Stimulated activated CD4-positive, alpha-beta T cell treated with anti-CD3 and anti-CD28 coated beads, Interleukin-15, amount 100 ng/mL, for 24 hours (primary cell): ENCODE measurements at places on chromosomes 4 and X.

DNA sequence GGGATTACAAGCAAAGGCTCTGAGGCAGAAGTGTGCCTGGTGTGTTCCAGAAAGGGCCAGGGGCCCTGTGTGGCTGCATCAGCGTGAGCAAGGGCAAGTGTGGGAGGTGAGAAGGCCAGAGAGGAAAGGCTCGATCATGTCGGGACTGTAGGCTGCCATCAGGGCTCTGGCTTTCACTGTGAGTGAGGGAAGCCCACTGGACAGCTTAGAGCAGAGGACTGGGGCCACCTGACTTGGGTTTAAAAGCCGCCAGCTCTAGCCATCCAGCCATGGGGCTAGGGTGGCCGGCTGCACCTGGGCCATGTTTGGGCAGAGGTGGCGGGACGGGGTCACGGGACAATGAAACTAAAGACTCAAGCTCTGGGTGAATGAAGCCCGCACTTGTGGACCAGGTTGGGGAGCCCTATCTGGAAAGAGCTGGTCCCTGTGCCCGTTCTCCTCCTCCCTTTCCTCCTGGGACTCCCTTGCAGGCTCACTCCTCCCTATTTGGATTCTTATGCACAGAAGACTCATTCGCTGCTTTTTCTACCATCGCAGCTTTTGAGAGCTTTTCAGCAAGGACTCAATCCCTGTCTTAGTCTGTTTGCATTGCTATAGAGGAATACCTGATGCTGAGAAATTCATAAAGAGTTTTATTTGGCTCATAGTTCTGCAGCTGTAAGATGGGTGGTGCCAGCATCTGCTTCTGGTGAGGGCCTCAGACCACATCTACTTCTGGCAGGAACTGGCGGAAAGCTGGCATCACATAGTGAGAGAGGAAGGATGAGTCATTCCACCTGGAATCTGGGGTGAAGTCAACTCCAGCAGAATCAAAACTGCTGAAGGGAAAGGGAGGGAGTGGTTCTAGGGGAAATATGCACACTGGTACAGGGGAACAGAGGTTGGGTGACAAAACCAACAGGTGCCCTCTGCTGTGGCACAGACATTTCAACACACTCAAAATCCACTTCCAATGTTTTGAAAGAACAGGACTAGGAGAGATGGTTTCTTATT lies 15.3 kb downstream of the CTAG1B start:
- no peak for DNase-seq

GRCh38 chr4:141117935-141118334 lies 15.3 kb downstream of the RNF150 start:
- no peak for DNase-seq

GRCh38 chr4:105605493-105605892 lies 53.1 kb downstream of the ARHGEF38 start:
- DNase-seq: no peak

GRCh38 chrX:41868392-41868977 lies 54.9 kb downstream of the CASK start:
- no peak for DNase-seq

- peak; percentile 46 for DNase-seq
These were observed 123.4 kb downstream of the ASB9 start for GRCh38 chrX:15146515-15146914.

DNA sequence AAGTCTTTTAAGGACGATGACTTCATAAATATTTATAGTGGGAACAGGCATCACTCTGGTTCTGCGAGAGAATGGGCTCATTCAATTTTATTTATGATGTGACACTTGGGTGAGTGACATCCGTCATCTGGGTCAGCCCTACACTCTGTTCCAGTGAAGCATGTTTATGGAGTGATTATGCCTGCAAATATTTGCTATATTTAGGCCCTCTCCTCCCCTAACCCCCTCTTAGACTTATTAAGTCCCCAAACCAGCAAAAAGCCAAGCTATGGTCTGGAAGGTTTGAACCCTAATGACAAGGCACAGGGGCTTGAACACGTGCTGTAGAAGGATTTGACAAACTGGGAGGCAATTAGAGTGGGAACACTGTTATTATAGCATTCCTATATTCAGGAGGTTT lies 55.9 kb downstream of the C4orf51 start:
- no peak for DNase-seq

GRCh38 chr4:147510962-147511668 lies 30.2 kb downstream of the EDNRA start:
- no peak for DNase-seq

DNA sequence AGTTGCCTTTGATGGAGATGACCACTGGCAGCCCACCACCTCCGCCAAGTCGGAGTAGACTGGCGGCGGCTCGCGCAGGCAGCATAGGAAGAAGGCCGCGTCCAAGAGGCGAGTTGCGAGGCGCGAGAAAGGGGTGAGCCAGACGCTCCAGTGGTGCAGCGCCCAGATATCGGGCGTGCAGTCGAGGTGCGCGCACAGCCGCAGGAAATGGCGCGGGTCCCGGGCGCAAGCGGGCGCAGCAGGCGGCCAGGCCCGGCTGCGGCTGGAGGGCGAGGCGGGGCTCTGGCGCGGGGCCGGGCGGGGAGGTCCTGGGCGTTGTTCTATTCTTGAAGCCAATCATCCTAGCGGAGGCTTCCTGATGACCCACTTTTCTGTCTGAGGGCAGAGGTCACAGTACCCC lies 13.2 kb upstream of the PGRMC1 start:
- DNase-seq: no peak

- no peak for DNase-seq
These were observed 415.2 kb upstream of the HS3ST1 start for GRCh38 chr4:11843927-11844326.

- peak; percentile 2 for DNase-seq
These were observed at the start of gene ARHGAP6 for GRCh38 chrX:11665168-11666111. Gene ARHGAP6, minus strand, starts transcription at chrX:11665920. Its CDS starts 1,092 bp downstream, at chrX:11664828.

DNA sequence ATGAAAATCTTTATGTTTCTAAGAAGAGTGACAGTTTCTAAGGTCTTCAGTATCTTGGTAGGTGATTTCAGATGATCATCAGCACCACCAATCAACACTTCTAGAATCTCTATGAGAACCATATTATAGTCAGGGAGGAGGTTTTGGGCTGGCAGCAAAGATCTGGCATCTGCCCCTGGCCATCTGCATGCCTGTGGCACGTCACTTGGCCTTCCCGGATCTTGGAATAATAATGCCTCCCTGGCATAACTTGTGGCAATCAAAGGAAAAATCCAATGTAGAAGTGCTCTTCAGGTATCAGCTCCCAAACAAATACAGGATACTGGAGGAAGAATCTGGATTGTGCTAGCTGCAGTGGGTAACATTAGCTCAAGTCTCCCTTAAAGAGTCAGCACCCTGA lies 57.3 kb downstream of the RASL11B start:
- no peak for DNase-seq

GRCh38 chrX:9670136-9670814 lies 95.4 kb downstream of the GPR143 start:
- DNase-seq: no peak

- no peak for DNase-seq
These were observed 4.6 kb upstream of the RS1 start for GRCh38 chrX:18676470-18676869.

- DNase-seq: peak; percentile 70
These were observed 68.3 kb upstream of the DDX3X start for GRCh38 chrX:41265615-41266014.

DNA sequence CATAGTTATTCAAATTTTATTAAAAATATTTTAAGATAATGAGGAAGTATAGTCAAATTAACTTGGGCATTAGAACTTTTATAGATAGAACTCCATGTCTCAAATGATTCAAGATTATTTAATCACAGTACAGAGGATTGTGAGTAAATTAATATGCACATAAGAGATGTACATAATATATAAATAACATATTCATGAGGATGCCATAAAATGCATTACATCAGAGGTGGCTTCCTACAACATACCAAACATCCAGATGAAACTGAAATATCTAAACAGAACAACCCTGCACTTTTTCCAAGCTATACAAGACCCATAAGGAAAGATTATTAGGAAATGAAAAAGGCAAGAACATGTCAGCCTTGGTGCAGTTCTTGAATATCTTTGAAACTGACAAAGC lies 91.3 kb upstream of the NAP1L5 start:
- no peak for DNase-seq

DNA sequence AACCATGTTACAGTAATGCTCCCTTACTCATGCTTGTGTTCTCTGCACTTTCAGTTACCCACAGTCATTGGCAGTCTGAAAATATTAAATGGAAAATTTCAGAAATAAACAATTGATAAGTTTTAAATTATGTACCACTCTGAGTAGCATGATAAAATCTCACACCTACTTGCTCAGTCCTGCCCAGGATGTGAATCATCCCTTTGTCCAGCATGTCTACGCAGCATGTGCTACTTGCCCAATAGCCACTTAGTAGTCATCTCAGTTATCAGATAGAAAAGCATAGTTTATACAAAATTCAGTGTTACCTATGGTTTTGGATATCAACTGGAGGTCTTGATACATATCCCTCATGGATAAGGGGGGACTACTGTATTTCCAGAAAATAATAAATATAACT lies 577.1 kb downstream of the GALNTL6 start:
- DNase-seq: no peak

DNA sequence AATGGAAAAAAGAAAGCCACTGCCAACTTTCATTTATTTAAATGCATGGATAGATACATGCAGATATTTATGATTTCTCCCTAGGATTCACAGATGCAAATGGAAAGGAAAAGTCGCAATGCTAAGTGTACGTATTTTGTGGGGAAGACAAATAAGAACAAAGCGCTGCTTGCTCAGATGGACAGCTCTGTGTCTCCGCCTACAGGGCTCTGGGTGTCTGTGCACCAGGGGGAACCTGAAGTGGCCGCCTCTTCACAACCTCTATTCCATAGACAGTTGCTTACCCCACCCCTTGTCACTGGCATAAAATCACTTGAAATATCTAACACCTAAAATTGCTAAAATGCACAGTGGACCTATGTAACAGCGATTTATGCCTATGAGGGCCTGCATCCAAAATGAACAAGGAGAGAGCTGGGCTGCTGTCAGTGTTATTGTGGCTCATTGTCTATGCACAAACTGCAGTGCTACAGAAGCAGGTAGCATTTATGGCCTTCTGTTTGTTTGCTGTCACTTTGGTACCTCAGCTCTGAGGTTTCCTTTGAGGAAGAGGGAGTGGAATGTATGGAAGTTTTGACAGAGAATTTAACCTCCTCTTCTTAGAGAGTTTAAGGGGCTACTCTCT lies 58.6 kb upstream of the PAGE1 start:
- DNase-seq: peak; percentile 56

DNA sequence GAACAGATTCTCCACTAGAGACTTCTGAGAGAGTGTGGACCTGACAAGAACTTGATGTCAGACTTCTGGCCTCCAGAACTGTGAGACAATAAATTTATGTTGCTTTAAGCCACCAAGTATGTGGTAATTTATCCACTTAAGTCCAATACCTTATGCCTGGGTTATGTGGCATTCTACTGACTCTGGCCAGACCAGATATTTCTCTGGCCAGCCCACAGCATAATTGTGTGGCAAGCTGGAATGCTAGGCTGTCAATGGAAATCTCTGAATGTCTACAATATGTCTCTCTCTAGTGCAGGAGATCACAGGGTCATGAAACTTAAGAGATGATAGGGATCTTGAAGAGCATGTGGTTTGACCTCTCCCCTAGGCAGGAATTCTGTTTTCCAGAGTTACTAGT lies 251.0 kb downstream of the ZNF674 start:
- no peak for DNase-seq

DNA sequence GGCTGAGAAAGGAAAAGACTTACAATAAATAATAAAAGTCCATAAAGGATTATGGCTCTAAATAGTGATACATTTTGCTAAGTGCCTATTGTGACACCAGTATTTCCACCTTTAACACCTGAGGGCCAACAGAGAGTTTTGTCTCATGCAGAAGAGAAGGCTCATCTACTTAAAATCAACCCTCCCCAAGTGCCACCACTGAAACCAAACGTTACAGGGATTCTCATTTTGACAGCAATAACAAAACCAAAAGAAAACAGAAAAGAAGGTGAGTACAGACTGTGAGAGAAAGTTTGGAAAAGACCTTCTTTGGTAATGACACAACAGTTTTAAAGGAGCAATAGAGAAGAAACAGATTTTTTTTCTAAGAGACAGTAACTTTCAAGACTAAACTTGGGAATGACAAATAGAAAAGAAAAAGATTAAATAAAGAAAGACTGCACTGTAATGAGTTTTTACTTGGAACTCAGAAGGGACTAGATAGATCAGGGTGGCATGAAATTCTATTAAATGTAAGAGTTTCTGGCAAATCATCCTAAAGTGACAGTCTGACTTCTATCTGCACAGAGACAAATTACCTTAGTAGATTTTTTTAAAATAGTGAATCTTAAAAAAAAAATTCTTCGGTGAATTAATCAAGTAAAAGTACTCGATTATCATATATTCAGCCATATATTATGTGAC lies 109.7 kb downstream of the ZNF827 start:
- peak; percentile 43 for DNase-seq

DNA sequence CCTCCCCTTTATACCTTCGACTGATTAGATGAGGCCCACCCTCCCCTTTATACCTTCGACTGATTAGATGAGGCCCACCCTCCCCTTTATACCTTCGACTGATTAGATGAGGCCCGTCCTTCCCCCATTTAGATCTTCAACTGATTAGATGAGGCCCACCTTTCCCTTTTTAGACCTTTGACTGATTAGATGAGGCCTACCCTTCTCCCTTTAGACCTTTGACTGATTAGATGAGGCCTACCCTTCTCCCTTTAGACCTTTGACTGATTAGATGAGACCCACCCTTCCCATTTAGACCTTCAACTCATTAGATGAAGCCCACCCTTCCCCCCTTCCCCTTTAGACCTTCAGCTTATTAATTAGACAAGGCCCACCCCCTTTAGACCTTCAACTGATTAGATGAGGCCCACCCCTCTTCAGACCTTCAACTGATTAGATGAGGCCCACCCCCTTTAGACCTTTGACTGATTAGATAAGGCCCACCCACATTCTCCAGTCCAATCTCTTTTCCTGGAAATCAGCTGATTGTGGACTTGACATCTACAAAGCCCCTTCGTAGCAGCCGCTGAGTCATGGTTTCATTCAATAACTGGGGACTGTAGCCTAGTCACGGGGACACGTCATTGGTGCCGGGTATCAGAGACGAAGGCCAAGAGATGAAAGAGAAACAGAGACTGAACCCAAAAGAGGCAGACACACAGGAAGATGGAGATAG lies 28.8 kb upstream of the IL3RA start:
- DNase-seq: peak; percentile 16

- no peak for DNase-seq
These were observed 240.3 kb upstream of the ANXA3 start for GRCh38 chr4:78311306-78311705.

DNA sequence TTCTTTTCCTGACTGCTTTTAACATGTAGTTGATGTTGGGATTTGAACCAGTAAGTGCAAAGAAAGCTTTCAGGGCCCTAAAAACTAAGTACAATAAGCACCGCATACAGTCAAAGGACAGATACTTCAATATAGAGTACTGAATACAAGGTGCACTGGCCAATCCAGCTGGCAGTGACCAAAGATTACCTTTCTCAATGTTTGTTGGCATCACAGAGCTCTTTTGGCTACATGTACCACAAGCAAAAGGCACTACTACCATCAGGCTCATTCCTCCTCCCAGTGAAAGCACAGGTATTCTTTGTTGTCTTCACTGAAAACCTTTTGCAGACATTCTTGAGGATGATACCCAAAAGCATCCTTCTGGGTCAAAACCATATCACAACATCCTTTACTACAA lies 65.2 kb upstream of the ZCCHC13 start:
- no peak for DNase-seq

GRCh38 chrX:53580742-53581504 lies 105.6 kb downstream of the HUWE1 start:
- DNase-seq: no peak

GRCh38 chrX:9163214-9163709 lies 129.3 kb upstream of the FAM9B start:
- no peak for DNase-seq
